ENCODE measurements at places on chromosomes 11 and 22.

GRCh38 chr11:74307434-74307833, 4.0 kb downstream of the P4HA3 start:
- no peak overlapping the region for H3K4me3 ChIP-seq
- H3K4me1 ChIP-seq, result no peaks in the 10 kb centered on the region
- H3K27me3 ChIP-seq, result no peaks in the 10 kb centered on the region

DNA sequence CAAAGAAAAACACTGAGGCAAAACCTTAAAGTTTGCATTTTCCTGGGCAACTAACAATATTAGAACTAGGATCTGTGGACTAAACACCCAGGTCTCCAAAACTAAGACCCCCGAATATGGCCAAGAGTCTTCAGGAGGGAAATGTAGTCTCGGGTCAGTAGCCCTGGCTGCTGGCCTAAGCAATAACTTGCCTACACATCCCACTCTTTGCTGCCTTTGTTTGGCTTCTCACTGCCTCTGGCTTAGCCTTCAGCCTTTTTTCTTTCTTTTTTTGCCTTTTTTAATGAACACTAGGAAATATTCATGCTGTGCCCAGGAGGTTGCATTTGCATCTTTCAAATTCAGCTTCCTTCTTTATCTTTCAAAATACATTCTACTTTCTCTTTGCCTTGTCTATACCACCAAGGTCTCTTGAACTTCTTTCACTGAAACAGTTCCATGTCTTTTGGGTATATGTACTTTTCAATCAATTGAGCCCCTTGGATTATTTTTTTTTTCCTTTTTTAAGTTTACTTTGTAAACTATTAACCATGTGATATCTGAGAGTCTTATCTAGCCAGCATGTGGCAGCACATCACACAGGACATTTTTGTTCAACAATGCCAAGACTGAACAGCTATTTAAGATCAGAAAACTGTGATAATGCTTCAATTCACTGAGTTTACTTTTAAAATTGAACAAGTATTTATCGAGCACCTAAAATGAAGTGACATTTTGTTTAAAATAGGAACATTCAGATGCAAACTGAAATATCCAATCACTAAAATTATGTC, 165.0 kb upstream of the TRPC6 start:
- H3K27ac ChIP-seq, result no peak overlapping the region
- H3K4me3 ChIP-seq, result no peak overlapping the region
- no peaks in the 10 kb centered on the region for H3K4me1 ChIP-seq
- H3K36me3 ChIP-seq, result no peaks in the 10 kb centered on the region
- no peaks in the 10 kb centered on the region for H3K27me3 ChIP-seq
- DNase-seq, result no peak

DNA sequence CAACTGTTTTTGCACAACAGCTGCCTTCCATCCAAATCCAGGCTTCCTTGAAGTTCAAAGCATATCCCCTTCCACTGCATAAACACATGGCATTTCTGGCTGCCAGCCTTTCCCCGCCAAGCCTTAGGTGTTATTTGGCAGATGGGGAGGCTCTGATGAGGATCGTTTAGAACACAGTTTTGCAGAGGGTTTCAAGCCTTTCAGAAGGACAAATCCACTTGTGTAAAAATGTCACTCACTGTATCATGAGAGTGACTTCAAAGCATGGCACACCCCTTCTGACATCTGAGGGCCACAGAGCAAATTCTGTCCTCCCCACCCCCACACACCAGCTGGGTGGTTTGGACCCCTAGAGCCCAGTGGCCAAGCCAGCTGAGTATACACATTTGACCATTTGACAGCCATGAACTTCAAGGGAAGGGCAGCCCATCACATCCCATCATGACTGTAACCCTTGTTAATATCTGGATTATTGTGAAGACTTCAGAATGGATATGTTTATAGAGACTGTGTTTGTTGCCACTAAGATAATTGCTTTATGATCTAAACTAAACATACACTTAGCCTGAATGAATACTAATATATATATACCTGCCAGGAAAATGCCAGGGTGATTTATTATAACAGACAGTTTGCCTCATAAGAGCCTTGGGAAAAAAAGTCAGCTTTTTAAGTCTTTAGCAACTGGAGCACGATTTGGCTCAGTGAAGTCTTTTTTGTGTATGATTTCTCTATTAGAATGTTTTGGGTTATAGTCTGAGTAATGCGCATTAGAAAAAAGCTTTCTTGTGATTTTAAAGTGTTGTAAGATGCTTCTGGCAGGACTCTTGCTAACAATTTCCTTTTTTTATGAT, 31.9 kb downstream of the FBLN1 start:
- peaks cover 23% of the 10 kb centered on the region for H3K36me3 ChIP-seq
- DNase-seq, result no peak
- H3K4me1 ChIP-seq, result no peaks in the 10 kb centered on the region
- H3K27ac ChIP-seq, result no peak overlapping the region
- H3K4me3 ChIP-seq, result no peak overlapping the region
- H3K27me3 ChIP-seq, result no peaks in the 10 kb centered on the region

- DNase-seq, result no peak
- H3K4me3 ChIP-seq, result no peak overlapping the region
- H3K4me1 ChIP-seq, result no peaks in the 10 kb centered on the region
- H3K36me3 ChIP-seq, result no peaks in the 10 kb centered on the region
- H3K27ac ChIP-seq, result no peak overlapping the region
- H3K27me3 ChIP-seq, result no peaks in the 10 kb centered on the region
Observed at GRCh38 chr22:47031628-47031915, 269.1 kb downstream of the TBC1D22A start.

GRCh38 chr11:93614173-93614722, 47.2 kb upstream of the CEP295 start:
- no peaks in the 10 kb centered on the region for H3K36me3 ChIP-seq
- DNase-seq, result no peak
- H3K27ac ChIP-seq, result no peak overlapping the region

- DNase-seq, result no peak
- H3K36me3 ChIP-seq, result no peaks in the 10 kb centered on the region
- H3K27ac ChIP-seq, result no peak overlapping the region
Observed at GRCh38 chr11:67408437-67409200, 4.7 kb downstream of the TBC1D10C start.

- no peaks in the 10 kb centered on the region for H3K27me3 ChIP-seq
- H3K36me3 ChIP-seq, result no peaks in the 10 kb centered on the region
- DNase-seq, result peak; percentile 59
- H3K4me3 ChIP-seq, result no peak overlapping the region
- H3K4me1 ChIP-seq, result no peaks in the 10 kb centered on the region
Observed at GRCh38 chr11:128095466-128095981, 491.8 kb downstream of the ETS1 start.

- H3K4me3 ChIP-seq, result peak overlapping the region; percentile 82
- no peaks in the 10 kb centered on the region for H3K27me3 ChIP-seq
- H3K27ac ChIP-seq, result peak overlapping the region; percentile 41
- peaks cover 16% of the 10 kb centered on the region for H3K4me1 ChIP-seq
- H3K36me3 ChIP-seq, result no peaks in the 10 kb centered on the region
Observed at GRCh38 chr11:44096360-44097185, 1.1 kb downstream of the EXT2 start.

- no peak overlapping the region for H3K4me3 ChIP-seq
- DNase-seq, result no peak
- no peak overlapping the region for H3K27ac ChIP-seq
- H3K36me3 ChIP-seq, result peaks cover 25% of the 10 kb centered on the region
Observed at GRCh38 chr11:64369440-64370421, 10.8 kb downstream of the RPS6KA4 start.

GRCh38 chr11:2097356-2097997, 41.7 kb downstream of the IGF2 start:
- H3K4me1 ChIP-seq, result peaks cover 13% of the 10 kb centered on the region
- no peak for DNase-seq
- no peaks in the 10 kb centered on the region for H3K36me3 ChIP-seq

- no peak overlapping the region for H3K27ac ChIP-seq
- DNase-seq, result no peak
- H3K4me1 ChIP-seq, result no peaks in the 10 kb centered on the region
Observed at GRCh38 chr11:45073685-45074141, 72.7 kb upstream of the PRDM11 start.

DNA sequence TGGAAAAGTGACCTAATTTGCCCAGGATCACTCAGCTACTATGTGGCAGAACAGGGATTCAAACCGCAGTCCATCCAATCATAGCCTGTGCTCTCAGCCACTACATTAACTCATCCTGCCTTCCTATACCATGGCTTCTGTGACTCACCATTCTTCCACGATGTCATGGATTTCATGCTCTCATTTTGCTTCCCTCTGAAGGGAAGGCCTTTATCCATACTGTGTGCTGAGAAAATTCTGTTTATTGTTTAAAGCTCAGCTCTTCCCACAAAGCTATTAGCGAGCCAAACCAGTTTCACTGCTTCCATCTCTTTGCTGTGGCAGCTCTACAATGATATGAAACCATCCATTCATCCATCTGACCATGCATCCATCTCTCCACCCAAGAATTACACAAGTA, 289.9 kb downstream of the TENM4 start:
- peaks cover 5% of the 10 kb centered on the region for H3K27me3 ChIP-seq
- H3K36me3 ChIP-seq, result no peaks in the 10 kb centered on the region
- no peak overlapping the region for H3K4me3 ChIP-seq
- no peak overlapping the region for H3K27ac ChIP-seq
- no peak for DNase-seq
- no peaks in the 10 kb centered on the region for H3K4me1 ChIP-seq

- DNase-seq, result no peak
- H3K27ac ChIP-seq, result no peak overlapping the region
- no peaks in the 10 kb centered on the region for H3K36me3 ChIP-seq
- H3K4me1 ChIP-seq, result no peaks in the 10 kb centered on the region
Observed at GRCh38 chr11:111285189-111286091, 12.9 kb upstream of the POU2AF3 start.

DNA sequence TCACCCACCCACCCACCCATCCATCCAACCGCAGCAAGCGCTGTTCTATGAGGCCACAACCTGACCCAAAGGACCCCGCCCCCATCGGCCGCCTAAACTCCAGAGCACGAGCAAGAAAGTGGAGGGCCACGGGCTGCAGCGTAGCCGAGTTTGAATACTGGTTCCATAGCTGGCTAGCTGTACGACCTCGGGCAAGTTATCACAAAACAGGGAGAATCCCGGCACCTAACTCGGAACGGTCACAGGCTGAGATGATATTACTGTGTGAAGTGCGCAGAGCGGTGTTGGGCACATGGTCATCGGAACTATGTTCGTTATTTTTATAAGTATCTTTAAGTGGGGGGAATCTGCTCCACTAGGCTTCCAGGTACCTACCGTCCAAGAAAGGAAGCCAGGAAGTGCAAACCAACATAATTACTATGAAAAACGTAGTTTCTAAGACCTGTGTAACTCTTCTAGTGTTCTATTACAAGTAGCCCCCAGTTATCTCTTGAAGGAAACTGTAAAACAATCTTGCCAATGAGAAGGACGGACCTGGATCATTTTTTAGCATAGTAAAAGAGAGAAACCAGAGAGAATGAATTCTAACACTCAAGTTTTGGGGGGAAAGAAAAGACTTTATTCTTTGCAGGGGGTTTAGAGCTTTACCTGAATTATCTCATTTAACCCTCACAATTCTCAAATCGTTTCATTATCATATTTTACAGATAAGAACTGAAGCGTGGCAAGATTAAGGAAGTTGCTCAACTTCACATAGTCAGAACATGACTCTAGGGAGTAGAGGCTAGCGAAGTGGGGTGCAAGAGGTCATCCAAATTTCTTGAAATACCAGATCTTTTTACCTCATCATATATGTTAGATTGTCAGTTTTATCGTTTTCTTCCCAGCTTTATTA, 663 bp upstream of the BUD13 start:
- peaks cover 32% of the 10 kb centered on the region for H3K4me1 ChIP-seq
- no peaks in the 10 kb centered on the region for H3K27me3 ChIP-seq
- no peak for DNase-seq
- peaks cover 23% of the 10 kb centered on the region for H3K36me3 ChIP-seq
- peak overlapping the region; percentile 91 for H3K4me3 ChIP-seq

DNA sequence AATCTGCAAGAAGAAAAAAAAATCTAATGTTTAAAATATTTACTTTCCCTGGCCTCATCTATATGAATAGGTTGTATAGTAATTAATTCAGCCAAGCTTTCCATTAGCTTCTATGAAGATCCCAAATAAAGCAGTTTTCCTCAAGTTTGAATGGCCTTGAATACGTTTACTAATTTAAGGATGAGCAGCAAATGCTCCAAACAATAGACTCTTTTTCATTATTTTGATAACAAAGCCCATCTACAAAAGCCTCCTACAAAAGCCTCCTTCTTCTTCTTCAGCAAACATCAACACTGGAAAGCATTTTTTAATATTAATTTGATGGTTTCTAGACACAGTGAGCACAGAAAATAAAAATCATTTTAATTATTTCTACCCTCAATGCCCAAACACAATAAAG, 1130.3 kb upstream of the CNTN5 start:
- H3K27ac ChIP-seq, result no peak overlapping the region
- no peaks in the 10 kb centered on the region for H3K27me3 ChIP-seq
- H3K36me3 ChIP-seq, result no peaks in the 10 kb centered on the region
- DNase-seq, result no peak
- no peaks in the 10 kb centered on the region for H3K4me1 ChIP-seq

- DNase-seq, result no peak
- H3K4me3 ChIP-seq, result no peak overlapping the region
- H3K27me3 ChIP-seq, result no peaks in the 10 kb centered on the region
- H3K36me3 ChIP-seq, result peaks cover 55% of the 10 kb centered on the region
Observed at GRCh38 chr11:19173004-19173689, 28.6 kb downstream of the CSRP3 start.

- no peaks in the 10 kb centered on the region for H3K27me3 ChIP-seq
- H3K36me3 ChIP-seq, result no peaks in the 10 kb centered on the region
- DNase-seq, result no peak
- no peak overlapping the region for H3K4me3 ChIP-seq
- peaks cover 12% of the 10 kb centered on the region for H3K4me1 ChIP-seq
Observed at GRCh38 chr11:64892411-64892831, 14.0 kb upstream of the EHD1 start.

GRCh38 chr11:18245396-18245795, 3.1 kb downstream of the SAA2 start:
- H3K27ac ChIP-seq, result no peak overlapping the region
- no peaks in the 10 kb centered on the region for H3K27me3 ChIP-seq
- no peak overlapping the region for H3K4me3 ChIP-seq

GRCh38 chr11:81975261-81975900, 758.3 kb downstream of the FAM181B start:
- no peak overlapping the region for H3K27ac ChIP-seq
- no peaks in the 10 kb centered on the region for H3K4me1 ChIP-seq
- DNase-seq, result no peak
- no peak overlapping the region for H3K4me3 ChIP-seq
- no peaks in the 10 kb centered on the region for H3K27me3 ChIP-seq

DNA sequence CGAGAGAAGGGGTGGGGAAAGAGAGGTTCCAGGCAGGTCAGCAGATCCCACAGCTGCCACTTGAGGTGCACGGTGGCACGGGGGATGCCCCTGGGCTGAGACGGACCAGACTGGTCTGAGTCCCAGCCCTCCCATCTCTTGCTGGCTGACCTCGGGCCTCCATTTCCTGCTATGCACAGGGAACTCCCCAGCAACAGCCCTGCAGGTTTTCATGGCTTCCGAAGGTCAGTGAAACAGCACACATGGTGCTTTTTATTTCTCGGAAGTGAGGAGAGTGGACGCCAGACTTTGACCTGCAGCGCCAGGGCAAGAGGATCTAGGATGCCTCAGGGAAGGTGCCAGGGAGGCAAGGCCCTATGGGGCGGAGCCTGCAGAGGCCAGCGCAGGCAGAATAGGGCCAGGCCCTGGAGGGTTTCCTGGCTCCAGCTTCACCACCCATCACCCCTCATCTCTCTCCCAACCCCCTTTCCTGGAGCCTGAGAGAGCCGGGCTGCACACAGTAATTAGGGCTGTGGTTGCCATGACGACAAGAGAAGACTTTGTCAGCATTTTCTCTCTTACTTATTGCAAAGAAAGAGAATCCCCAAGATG, 29.5 kb downstream of the SLC22A12 start:
- H3K4me1 ChIP-seq, result no peaks in the 10 kb centered on the region
- H3K27ac ChIP-seq, result no peak overlapping the region
- H3K27me3 ChIP-seq, result peaks cover 8% of the 10 kb centered on the region
- H3K4me3 ChIP-seq, result no peak overlapping the region
- DNase-seq, result no peak

Data from PC-9 (cell line).